NAMALWA (cell line): ENCODE measurements at places on chromosomes 12 and 14.

DNA sequence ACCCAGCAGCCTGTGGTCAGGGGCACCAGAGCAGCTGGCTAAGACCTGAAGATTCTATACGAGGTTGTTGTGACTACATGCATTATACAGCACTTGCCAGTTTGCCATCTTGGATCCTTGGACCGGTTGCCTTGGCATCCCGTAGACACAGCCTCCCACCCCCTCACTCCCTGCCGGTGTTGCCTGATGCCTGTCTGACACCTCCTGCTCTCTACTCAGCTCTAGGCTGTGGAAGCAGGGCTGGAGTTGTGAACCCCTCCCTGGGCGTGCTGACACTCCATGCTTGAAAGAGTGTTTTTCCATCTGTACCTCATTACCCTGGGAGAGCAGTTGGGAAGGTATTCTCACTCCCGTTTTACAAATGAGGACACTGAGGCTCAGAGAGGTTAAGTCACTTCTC lies 2.5 kb downstream of the CHGA start:
- DNase-seq: no peak

DNA sequence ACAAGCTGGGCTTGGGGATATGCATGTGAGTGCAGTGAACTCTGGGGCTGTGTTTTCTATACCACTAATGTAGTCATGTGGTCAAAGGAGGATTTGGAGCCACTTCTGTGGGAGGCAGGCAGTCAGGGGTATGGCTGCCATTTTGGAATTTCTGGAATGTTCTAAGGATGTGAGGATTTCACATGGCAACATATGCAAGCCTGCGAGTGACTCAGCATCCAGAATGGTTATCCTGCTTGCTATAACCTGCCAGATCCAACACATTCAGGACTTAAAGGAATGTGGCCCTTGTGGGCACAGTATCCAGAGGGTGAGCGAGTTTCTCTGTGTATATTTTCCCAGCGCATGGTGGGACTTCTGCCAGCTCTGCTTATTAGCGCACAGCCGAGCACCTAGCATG lies 249.2 kb upstream of the PWP1 start:
- no peak for DNase-seq

DNA sequence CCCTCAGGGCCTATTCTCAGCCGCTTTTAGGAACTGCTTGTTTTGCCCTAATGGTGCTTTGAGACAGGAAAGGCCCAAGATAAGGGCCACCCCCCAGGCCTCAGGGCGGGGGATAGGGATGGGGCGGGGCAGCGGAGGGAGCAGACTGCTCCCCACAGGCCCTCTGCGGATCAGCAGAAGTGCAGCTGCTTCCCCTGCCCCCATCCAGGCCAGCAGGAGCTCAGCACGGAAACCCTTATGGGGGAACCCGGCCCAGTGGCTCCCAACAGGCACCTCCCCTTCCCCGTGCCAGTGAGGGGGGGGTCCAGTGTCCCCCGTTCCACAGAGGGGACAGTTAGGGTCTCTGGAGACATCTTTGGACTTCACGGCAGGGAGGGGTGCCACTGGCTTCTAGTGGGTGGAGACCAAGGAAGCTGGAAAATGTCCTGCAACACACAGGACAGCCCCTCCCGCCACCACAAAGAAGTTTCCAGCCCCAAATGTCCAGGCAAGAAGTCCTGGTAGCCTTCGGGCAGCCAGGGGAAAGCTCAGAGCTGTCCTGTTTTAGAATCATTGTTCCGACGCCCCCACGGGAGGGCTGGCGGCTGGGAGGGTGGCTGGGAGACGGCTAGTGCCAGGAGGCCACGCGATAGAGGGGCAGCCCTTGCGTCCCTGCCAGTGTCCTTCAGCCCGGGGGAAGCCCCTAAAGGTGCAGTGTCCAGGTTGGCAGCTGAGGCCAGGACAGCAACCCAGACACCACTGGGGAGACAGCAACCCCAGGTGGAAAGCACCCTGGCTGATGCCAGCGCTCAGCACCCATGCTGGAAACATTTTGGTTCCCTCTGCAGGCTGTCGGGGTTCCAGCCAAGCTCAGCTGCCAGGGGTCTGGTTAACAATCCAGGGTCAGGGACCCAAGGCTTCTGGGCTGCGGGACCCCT lies 10.4 kb upstream of the GPR132 start:
- peak; percentile 58 for DNase-seq

- DNase-seq: no peak
These were observed 52.0 kb upstream of the NTF3 start for GRCh38 chr12:5379749-5380496.

GRCh38 chr12:111339321-111339938 lies 29.5 kb downstream of the PHETA1 start:
- no peak for DNase-seq

DNA sequence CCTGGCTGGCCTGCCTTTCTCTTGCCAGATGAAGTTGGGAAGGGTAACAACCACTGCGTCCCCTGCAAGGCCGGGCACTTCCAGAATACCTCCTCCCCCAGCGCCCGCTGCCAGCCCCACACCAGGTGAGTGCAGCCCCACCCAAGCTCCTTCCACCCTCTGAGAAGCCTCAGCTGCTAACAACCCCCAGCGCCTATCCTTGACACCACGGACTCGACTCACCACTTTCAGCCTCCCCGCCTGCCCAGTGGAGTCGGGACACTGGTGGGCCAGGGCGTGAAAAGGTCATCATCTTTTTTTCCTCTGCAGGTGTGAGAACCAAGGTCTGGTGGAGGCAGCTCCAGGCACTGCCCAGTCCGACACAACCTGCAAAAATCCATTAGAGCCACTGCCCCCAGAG lies 2.1 kb downstream of the LTBR start:
- DNase-seq: no peak

GRCh38 chr14:45133683-45134050 lies 614 bp downstream of the FKBP3 start:
- no peak for DNase-seq

- no peak for DNase-seq
These were observed at the start of gene ATXN2 for GRCh38 chr12:111598637-111599452. ATXN2 (minus strand) TSS chr12:111599315; CDS start chr12:111599034, 281 bp downstream.

- DNase-seq: peak; percentile 65
These were observed 113.5 kb upstream of the VASH1 start for GRCh38 chr14:76647697-76648298.

GRCh38 chr12:53223389-53224060 lies 8.5 kb downstream of the RARG start:
- no peak for DNase-seq

DNA sequence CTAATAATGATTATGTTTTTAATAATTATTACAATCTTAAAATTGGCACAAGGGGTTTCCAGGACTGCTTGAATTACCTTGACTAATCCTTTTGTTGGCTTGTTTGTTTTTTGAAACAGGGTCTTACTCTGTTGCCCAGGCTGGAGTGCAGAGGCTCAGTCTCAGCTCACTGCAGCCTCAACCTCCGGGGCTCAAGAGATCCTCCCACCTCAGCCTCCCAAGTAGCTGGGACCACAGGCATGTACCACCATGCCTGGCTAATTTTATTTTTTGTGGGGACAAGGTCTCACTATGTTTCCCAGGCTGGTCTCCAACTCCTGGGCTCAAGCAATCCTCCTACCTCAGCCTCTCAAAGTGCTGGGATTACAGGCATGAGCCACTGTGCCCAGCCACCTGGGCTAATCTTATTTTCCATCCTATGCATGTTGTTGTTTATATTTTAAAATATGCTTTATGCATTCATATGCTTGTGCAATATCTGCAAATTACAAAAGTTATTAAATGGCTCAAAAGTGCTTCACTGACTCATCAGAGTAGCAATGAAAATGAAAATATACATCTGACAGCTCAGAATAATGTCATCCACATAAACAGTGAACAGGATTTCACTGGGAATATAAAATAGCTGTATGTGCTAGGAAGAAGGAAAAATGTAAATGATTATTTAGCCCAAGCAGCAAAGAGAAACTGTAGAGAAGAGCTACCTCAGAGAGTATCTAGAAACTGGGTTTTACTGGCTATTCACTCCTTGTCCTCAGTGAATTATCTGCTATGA lies 24.8 kb upstream of the PLEKHG6 start:
- DNase-seq: no peak

DNA sequence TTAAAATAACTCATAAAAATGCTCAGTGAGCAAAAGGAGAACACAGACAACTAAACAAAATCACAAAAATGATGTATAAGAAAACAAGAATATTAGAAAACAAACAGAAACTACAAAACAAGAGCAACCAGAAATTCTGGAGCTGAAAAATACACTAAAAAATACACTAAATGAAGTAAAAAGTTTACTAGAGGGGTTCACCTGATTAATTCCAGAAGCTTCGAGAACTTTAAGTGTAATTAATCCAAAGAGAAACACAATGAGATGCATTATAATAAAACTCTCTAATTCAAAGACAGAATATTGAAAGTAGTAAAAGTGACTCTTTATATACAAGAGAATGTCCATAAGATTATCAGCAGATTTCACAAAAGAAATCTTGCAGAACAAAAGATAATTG lies 558.4 kb downstream of the CCER1 start:
- no peak for DNase-seq

- no peak for DNase-seq
These were observed 53.9 kb downstream of the TSHR start for GRCh38 chr14:81009346-81009745.

- DNase-seq: no peak
These were observed 1.1 kb downstream of the IPO8 start for GRCh38 chr12:30694412-30695198.

GRCh38 chr12:8685051-8685450 lies 12.7 kb upstream of the RIMKLB start:
- no peak for DNase-seq

- no peak for DNase-seq
These were observed 3.2 kb upstream of the HDAC7 start for GRCh38 chr12:47822863-47823262.

DNA sequence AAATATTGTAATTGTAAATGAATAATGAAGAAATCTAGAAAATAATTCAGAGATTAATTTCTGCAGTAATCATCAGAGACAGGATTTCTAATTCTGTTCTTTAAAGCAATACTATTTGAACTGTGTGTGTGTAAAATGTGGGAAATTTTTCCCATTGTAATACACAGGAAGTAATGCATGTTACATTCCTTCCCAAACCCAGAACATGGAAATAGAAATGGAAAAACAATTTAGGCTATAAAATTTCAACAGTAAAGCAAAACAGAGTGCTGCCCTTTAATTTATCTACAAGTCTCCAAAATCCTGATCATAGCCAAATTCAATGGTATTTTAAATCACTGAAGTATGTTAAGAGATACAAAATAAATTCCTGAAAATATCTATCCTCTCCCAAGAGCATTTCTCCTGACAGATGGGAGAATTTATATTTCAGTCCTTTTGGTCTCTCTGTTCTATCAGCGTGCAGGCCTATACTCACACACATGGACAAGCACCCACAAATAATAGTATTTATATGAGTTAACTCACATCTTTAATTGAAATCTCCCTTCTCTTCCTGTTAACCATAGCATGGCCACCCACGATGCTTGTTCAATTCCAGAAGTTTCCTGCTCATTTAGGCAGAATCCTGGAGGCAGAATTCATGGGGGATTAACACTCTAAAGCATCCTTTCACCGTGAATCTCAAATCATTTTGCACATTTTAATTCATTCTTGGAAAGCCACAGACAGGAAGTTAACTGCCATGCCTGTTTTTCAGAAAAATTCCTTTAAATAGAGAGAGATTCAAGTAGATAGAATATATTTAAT lies 1465.4 kb upstream of the FLRT2 start:
- DNase-seq: no peak

- no peak for DNase-seq
These were observed 164.8 kb downstream of the SLC41A2 start for GRCh38 chr12:104793285-104793684.

GRCh38 chr14:54702014-54702491 lies 135.1 kb downstream of the SAMD4A start:
- DNase-seq: no peak

DNA sequence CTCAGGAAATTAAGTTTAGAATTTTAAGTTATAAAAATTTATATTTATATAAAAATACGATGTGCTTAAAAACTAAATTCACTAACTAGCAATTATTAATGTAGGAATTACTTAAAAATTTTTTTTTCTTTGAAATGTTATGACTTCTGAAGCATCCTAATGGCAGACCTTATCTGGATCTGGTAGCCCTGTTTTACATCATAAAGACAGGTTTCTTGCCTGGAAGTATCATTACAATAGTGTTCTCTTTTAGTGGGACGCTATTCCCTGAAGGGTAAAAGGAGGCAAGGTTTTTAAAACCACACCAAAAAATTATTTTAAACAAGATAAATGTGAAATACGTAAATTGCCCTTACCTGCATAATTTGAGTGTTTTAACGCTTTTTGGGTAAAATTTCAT lies 2.1 kb downstream of the WDR20 start:
- no peak for DNase-seq

DNA sequence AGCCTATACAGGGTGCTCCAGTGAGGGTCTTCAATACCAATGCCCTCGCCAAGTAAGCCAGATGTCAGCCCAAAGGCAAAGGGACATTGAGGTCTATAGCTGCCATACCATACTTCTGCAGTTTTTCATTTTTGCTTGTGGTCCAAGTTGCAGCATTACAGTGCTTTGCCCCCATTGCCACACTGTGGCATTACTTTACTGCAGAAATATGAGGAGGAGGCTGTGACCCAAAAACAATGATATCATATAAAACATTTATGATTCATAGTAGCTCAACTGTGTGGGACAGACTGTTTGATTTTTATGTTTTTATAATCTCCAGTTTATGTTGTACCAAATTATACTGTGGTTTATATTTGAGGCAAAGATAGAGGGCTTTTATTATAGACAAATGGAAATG lies 64.1 kb downstream of the KIAA0586 start:
- DNase-seq: no peak

GRCh38 chr14:31128601-31129526 lies 78.7 kb downstream of the HECTD1 start:
- DNase-seq: peak; percentile 57

DNA sequence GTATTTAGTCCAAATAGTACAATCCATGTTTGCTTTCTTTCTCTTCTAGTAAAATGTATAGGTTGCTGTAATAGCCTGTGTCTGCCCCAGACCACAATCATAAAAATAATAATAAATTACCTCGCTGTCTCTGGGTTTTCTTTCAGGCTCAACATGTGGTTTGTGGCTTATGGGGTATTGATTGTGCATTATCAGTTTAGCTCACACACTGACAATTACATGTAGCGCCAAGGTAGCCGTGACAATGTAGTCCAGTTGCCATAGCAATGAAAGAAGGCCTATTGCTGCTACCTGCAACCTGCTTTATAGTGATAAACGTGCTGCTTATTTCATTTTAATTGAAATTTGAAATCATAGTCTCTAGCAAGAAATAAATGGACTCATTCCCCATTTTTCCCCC lies 1009.8 kb downstream of the NRXN3 start:
- no peak for DNase-seq
